ENCODE measurements at places on chromosomes 2 and 18.

GRCh38 chr2:26590980-26591618, 50.1 kb downstream of the CIB4 start:
- no peak for DNase-seq

GRCh38 chr2:28343184-28343942, 49.3 kb upstream of the FOSL2 start:
- DNase-seq = no peak

DNA sequence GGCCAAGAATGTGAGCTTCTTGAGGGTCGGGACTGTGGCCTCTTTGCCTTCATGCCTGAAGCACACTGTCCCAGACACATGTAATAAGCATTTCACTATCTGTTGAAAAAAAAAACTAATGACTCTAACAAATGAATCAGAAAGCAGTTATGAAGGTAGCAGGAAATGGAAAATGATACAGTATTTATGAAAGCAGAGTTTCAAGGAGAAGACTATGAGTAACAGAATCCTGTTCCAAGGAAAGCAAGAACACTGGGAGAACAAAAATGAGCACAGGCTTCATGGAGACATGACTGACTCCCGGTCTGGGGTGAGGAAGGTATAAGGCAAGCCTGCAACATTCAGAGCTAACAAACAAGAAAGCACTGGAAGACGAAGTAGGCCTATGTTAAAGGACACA, 190.8 kb downstream of the RNF152 start:
- no peak for DNase-seq

DNA sequence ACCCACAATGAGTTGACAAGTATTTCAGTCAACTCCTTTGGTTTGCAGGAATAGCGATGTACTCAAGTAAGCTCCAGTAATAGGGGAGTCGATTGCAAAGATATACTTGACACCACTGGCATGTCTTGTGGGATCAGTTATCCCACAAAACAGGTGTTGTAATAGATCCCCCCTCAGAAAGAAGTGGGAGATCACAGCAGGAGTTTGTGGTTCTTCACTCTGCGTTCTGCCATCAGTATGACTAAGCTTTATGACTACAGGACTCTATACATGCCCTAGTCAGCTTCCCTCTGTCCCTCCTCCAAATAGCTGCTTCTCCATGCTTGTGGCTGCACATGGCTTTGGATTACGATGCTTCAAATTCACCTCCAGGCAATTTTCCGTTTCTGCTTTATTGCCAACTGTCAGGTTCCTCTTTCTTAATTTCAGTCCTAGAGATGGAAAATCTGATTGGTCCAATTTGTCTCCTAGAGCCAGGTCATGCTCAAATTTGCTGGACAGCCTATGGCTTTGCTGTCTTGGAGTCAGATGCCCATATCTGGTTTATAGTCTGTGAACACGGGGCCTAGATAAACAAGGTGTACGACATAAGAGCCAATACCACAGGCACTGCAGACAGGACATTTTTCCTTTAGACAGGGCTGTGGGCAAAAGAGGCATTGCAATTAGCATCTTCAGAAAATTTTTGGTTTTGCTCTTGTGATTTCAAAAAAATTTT, 221.7 kb downstream of the PAX3 start:
- no peak for DNase-seq

- no peak for DNase-seq
These were observed 224.6 kb downstream of the PHLPP1 start for GRCh38 chr18:62939926-62940325.

DNA sequence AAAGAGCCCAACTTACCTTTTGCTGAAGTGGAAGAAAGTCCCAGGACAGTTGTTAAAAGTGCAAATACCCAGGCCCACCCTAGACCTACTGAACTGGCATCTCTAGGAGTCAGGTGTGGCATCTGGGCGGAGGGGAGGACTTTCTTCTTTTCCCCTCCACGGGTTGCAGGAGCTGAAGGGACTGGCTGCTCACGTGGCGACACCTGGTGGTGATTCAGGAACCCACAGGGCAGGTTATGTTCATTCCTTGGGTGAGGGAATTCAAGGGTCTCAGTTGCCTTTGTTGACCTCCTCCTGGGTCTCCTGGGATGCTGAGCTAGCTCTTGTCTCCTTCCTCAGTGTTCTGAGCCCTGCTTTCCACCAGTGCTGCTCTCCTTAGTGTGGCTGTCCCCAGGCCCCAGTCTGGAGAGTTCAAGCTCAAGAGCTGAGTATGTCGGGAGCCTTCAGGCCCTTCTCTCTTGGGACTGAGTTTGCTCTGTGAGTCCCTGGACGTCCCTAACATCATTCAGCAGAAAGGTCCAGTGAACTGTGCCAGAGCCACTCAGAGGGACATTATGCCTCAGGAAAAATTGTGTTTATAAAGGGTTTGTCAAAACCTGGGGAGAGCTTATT, 56.9 kb downstream of the DYSF start:
- peak; percentile 33 for DNase-seq

DNA sequence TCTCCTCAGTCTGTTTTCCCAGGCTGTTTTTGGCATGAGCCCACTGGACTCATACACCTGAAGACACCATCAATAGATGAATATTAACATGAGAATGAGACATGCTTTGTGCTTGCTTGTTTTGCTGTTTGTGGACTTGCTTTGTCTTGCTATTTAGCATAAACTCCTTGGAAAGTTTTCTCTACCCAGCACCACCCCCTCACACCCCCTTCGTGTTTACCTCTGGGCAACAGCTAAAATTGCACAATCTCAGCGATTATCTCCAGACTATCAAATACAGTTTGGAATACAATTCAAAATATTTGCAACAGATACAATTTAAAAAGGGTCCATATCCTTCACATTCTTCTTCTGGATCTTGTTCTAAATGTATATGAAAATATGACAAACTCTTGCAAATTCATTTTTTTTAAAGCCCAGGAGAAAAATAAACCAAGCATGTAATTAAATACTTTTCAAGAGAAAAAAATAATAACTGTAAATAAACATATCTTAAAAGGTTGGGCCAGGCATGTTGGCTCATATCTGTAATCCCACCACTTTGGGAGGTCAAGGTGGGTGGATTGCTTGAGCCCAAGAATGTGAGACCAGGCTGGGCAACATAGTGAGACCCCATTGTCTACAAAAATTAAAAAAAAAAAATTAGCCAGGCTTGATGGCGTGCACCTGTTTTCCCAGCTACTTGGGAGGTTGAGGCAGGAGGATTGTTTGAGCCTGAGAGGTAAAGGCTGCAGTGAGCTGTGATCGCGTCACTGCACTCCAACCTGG, 32.3 kb upstream of the PMAIP1 start:
- no peak for DNase-seq

GRCh38 chr2:66489436-66489835, 54.5 kb downstream of the MEIS1 start:
- DNase-seq = peak; percentile 92

DNA sequence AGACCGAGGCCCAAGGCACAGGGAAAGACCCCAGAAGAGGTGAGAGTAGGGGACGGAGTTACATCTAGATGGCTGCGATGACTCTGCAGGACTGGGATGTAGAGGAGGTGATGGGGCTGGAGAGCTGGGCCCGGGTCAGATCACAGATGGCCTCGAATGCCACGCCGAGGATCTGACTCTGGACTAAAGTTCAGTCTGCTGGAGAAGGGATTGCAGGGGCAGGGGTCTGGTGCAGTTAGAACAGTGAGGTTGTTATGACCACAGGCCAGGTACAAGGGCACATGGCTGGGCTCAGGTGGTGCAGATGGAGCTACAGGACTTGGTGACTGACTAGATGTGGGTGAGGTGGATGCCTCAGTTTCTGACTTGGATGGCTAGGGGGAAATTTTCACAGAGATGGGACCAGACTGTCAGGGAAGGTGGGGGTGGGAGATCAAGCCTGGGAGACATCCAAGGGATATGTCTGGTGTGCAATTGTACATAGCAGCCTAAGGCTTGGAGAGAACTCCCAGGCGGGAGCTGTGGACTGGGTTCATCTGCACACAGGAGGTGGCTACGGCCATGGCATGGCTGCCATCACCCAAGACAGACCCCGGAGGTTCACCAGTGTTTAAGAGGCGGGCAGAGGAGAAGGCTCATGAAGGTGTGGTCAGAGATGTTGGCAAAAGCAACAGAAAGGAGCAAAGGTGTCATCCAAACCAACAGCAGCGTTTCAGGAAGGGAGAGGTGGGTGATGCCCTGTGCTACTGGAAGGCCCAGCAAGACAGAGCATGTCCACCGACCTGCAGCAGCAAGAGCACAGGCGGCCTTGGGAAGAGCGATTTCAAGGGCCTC, 66.9 kb downstream of the CIB4 start:
- DNase-seq = no peak

- no peak for DNase-seq
These were observed 52.2 kb upstream of the ACVR1 start for GRCh38 chr2:157928372-157928771.

DNA sequence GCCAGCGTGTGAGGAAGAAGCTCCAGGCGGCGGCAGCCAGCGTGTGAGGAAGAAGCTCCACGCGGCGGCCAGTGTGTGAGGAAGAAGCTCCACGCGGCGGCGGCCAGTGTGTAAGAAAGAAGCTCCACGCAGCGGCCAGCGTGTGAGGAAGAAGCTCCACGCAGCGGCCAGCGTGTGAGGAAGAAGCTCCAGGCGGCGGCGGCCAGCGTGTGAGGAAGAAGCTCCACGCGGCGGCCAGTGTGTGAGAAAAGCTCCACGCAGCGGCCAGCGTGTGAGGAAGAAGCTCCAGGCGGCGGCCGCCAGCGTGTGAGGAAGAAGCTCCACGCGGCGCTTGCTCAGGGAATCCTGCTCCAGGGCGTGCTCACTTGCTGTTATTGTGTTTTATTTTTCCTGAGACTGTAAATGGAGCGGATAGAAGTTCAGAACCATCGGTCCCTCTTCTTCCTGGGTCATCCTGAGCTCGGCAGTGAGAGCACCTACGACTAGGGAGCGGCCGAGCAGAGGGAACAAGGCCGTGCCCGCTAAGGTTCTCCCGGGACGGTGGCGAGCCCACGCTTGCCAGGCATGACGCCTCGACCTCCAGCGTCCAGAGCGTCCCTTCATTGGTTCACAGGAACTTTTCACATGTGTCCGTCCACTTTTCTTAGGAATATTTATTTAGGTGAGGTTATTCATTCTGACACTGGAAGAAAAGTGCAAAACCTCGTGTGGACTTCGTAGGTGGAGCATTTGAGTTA, 94.2 kb downstream of the TMEM18 start:
- DNase-seq = no peak

DNA sequence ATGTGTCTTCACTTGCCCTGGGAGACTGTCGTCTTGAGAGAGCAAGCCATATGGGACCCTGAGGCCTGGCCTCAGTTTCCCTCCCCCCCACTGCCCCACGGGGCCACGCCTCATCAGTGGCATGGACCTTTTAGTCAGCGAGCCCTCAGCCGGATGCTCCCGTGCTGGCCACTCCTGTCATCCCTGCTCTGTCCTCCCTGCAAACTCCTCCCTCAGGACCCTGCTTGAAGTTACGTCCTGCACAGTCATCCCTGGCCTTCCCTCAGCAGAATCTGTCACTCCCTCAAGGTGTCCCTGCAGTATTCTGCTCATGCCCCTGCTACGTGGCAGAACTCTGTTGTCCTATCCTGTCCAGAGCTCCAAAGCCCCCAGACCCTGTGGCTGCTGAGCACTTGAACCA, 265.1 kb downstream of the NEDD4L start:
- no peak for DNase-seq

GRCh38 chr2:176139661-176140512, 10.4 kb downstream of the HOXD8 start:
- no peak for DNase-seq

DNA sequence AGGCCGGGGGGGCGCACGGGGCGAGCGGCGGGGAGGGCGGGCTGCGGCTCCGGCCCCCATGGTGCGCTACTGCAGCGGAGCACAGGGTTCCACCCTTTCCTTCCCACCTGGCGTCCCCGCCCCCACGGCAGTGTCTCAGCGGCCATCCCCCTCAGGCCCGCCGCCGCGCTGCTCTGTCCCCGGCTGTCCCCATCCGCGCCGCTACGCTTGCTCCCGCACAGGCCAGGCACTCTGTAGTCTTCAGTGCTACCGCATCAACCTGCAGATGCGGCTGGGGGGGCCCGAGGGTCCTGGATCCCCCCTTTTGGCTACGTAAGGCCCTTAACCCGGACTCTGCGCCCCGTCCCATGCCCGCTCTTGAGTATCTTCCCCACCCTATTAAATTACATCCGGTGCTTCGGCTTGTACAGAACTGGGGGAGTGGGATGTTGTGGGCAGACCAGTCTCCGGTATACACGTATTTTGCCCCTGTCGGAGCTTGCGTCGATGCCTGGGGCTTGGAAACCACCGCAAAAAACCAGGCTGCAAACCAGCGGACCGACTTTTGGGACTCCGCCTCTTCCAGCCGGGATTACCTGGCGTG, 598 bp upstream of the WBP1 start:
- peak; percentile 94 for DNase-seq

GRCh38 chr2:69168144-69168813, 155.3 kb downstream of the ANTXR1 start:
- DNase-seq = no peak

DNA sequence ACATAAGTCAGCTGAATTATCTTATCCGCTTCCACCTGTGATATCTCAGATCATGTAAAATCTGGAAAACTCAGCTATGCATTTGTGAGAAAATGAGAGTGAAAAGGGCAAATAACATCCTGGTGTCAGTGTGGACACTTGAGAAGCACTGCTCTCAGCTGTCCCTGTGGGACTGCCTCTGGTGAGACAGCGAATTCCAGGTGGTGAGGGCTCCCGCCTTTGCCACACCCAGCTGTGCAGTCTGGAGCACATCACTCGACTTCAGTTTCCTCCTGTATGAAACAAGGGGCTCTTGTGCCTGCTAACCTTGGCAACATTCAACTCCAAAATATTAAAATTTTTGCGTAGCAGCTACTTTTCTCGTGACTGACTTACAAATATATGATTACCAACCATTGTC, 194.9 kb upstream of the BOD1L2 start:
- DNase-seq = peak; percentile 63

Data from NCI-H1417 (cell line).